ENCODE measurements at places on chromosomes 12 and 14.

GRCh38 chr12:14826491-14826890, 12.5 kb upstream of the SMCO3 start:
- DNase-seq = no peak

DNA sequence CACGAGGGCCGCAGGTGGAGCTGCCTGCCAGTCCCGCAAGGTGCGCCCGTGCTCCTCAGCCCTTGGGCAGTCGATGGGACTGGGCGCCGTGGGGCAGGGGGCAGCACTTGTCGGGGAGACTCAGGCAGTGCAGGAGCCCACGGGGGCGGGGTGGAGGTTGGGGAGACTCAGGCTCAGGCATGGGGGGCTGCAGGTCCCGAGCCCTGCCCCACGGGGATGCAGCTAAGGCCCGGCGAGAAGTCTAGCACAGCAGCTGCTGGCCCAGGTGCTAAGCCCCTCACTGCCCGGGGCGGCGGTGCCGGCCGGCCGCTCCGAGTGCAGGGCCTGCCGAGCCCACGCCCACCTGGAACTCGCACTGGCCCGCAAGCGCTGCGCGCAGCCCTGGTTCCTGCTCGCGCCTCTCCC, 39.2 kb upstream of the P2RX7 start:
- DNase-seq = no peak

GRCh38 chr14:99205086-99205688, 66.8 kb downstream of the BCL11B start:
- DNase-seq = no peak

DNA sequence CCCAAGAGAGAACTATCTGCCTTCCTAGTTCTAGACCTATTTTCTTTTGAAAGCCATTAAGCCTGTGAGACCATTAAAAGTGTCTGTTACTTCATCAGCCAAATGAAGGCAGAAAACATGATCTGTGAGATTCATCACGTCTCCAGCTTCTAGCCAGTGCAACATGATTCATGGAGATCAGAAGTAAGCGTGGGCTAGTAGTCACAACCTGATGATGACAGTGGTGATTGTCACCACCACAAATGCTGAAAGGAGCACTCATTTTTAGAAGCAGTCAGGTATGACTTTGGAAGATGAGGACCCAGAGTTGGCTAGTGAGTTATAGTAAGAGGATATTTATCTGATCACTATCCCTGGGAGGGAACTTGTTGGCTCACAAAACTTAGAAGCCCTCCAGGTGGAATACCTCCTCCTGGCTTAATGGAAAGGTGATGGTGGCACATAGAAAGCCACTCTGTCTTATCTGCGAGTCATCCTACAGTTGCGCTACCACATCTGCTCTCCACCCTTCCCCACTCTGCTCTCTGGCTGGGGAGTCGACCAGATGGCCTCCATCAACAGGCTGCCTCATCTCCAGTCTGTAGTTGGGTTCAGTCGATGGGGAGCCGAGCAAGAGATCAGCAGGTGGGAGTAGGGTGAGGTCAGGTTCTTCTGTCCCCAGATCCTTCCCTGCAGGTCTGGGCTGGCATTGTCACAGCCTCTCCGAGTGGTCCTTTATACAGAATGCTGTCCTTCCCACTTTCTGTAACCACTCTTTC, 317.6 kb upstream of the FKBP4 start:
- DNase-seq = no peak

DNA sequence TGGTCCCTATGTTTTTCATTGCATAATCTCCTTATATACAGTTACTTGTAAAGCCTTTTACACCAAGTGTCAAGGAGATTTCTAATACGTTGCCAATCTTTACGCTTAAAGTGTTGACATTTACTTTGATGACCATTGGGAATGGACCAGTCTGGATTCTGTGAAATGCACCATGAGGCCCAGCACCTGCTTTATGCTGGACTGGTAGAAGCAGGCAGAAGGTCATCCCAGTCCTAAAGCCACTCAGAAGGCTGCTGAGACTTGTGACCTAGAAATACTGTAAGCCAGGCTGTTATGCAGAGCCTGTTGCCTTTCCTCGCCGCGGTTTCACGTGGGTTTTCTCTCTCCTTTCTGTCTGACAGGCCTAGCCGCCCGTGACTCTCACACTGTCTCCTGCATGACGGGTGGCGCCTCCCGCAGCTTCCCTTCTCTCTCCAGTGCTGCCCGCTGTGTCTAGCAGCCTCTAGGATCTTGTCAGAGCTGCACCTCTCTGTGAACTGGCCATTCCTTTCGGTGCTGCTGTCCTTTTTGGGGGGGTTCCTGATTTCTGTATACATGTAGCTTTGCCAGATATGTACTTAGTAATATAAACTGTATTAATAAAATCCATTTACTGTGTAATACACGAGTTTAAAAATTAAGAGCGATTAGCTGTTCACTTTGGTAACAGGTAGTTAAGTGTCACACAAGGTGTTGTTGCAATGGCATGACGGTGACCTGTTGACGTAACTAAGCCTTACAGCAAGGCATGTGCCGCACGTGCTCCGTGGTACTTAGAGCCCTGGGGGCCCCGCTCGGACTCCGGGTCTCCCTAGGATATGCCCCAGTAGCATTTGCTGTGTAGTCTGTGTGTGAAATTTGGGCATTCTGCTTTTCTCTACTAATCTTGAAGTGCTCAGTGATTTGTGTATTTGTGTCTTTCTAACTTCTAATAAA, 29.7 kb downstream of the XRCC3 start:
- no peak for DNase-seq

DNA sequence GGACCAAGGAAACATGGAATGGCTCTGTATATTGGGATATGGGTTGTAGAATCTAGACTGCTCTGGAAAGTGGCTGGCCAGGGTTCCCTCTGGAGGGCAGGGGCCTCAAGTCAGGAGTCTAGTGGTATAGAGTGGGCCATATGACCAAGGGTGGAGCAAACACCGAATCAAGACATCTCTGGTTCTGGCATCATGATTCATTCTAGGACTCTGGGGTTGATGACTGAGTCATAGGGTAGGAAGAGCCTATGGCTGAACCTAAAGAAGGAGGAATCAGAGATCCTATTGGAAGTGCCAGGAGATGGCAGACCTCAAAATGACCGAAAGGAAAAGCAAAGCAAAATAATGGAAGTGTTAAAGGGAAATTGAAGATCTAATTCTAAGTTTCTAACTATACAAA, 356.4 kb upstream of the PRICKLE1 start:
- no peak for DNase-seq

- DNase-seq = no peak
Measured at GRCh38 chr14:51653079-51653774, 1.5 kb downstream of the FRMD6 start.

DNA sequence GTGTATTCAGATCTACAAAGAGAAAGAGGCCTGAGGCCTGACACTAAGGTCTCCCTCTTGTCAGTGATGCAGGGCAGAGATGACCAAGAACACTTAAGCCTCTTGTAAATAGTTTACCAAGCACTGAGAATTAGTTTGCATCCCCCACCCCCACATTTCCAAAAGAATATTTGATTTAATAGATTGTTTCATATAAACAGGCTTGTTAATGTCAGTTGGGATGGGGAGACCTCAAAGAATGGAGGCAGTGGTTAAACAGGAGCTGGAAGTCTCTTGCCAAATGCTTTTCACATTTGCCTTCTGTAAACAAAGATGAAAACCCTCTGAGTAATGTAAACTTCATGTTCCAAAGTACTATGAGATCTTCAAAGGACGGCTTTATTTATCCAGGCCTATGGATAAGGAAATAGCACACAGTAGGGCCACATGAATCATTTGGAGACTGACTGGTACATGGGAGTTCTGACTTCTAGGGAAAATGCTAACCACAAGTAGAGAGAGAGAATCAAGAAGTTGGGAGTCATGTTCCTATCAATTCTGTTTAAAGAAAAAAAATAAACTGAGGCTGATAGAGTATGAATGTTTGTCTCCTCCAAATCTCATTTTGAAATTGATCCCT, 234.7 kb downstream of the ANO2 start:
- no peak for DNase-seq

DNA sequence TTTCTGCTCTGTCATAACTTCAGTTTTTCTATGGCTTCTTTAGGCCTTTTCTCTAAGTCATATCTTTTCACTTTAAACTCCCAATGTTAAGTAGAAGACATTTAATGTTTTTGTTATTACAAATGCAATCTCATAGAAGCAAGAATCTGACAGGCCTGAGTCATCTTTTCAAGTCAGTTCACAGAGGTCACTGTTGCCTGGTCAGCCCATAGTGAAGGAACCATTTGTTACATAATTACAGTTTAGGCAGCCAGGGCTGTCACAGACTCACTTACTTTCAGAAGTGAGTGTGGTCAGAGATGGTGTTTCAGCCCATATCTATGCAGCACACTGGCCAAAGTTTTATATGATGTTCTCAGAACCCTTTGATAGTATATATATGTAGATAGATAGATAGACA, 46.5 kb downstream of the CCER1 start:
- DNase-seq = no peak

DNA sequence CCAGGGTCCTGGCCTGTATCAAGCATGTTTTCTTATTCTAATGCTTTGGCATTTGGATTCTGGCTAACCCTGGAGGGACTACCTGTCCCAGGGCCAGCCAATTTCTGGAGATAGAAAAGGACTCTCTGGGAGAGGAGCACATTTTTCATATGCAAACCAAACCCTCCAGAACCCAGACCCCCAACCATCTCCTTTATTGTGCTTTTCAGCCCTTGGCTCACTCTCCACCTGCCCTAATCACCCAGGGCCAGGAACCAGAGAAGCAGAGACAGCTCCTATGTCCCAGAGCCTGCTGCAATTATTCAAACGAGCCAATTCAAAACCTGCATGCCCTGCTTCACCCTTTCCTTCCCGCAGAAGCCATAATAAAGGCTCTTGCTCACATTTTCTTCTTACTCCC, 23.8 kb downstream of the HSPB8 start:
- DNase-seq = no peak

GRCh38 chr12:96103067-96103644, 67.8 kb upstream of the LTA4H start:
- DNase-seq = no peak

GRCh38 chr12:80761838-80762237, 45.1 kb downstream of the MYF5 start:
- DNase-seq = no peak

- DNase-seq = no peak
Measured at GRCh38 chr14:97268097-97268496, 470.9 kb downstream of the VRK1 start.

DNA sequence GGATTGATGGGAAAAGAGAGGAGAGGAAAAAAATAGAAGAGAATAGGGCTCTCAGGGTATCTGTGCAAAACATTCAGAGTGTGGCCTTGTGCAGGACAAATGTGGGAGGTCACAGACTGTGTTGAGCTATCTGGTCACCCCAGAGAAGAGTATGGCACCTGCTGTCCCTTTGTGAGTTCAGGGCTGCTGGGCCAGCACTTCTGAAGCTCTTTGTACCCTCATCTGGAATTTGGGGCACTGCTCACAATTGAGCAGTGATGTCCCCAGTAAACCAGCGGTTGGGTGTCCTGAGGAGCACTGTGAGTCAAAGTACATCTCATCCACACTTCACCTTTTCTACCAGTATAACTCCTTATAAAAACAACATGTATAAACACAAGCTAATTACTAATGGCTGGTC, 2.6 kb upstream of the KRT81 start:
- DNase-seq = no peak

DNA sequence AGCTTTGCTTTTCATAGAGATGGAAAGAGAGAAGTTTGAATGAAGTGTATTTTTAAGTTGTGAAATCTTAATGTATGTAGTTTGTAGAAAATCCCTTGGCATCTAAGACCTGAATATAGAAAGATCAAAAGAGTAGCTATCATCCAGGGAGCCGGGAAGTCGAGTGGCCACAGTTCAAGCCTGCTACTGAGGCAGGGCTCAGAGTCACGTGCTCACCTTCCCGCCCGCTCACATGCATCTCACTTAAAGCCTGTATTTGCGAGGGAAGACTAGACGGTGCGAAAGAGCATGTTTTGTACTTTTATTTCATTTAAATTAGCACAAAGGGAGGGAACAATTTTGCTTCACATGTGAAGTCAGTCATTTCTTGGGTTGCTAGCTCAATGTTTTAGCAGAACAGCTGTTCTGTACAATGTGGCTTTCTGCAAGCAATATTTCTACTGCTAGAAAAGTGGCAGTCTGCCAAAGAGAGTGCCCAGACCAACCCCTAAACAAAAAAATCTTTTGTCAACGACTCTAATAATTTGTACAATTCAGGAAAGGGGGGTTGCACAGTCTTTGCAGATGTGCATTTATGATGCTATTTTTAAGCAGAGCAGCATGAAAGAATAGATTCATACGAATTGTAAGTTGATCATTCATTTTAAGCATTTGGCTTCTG, 290.7 kb downstream of the NPAS3 start:
- DNase-seq = no peak

DNA sequence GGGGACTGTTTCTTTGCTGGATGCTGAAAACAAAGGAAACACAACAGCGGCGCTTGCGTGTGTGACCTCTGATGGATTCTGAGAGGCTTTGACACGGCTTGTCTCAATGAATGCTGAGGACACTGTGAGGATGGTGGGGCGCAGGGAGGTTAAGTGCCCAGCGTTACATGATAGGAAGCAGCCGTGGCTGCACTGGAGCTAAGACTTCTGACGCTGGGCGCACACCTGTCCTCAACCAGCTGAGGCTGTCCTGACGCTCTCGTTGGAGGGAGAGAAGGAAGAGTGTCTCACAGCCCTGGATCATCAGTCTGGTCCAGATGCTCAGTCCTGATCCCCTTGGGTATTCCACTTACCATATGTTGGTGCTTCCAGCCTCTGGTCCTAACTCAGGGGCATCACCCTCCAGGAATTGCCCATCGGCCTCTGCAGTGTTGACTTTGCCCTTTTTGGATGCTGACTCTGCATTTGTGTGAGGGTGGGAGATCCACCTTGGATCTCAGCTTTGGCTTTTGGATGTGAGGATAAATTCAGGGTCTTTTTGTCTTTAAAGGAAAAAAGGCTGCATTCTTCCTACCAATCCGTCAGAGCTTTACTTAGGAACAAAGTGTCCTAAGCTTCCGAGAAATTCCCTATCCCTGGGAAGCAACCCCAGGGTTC, 125.2 kb downstream of the ZNF664 start:
- no peak for DNase-seq

DNA sequence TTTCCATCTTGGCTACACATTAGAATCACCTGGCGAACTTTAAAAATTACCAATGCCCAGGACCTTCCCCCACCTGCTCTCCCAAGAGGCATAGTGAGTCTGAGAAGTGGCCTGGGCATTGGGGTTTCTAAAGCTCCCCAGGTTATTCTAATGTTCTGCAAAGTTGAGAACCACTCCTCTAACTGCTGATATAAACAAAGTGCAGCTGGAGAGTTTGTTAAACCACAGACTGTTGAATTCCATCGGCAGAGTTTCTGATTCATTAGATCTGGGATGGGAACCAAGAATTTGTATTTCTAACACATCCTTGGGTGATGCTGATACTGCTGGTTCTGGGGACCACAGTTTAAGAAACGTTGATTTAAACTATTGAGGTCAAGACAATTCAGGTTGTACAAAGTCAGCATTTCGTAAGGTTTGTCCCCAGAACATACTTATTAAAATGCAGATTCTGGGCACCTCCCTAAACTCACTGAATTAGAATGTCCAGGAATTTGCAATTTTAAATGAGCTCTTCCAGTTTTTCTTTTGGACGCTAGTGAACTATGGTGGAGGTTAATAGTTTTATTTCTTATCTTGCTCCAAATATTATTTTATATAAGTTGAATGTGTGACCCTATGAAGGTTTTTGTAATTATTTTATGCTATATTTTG, 309.1 kb downstream of the NRXN3 start:
- no peak for DNase-seq
